Stimulated activated CD8-positive, alpha-beta memory T cell treated with anti-CD3 and anti-CD28 coated beads, Interleukin-7, amount 100 ng/mL, for 48 hours (primary cell): ENCODE measurements at places on chromosomes 2 and 18.

DNA sequence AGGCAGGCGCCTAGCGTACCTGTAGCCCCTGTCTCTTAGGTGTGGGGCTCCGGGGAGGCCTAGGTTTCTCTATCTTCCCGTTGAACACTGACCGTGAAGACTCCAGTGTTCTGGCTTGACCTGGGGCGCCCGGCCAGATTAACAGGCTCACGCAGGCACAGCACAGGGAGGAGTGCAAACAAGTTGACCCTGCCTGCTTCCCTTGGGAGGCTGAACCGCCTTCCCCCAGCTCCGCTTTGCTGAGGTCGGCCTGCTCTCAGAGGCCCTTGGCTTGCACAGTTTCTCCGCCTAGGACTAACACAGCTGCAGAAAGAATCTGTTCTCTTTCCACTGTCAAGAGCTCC lies 567 bp downstream of the PCYOX1 start:
- DNase-seq, result no peak

GRCh38 chr18:7662866-7663265 lies 95.8 kb downstream of the PTPRM start:
- no peak for DNase-seq

- no peak for DNase-seq
Measured at GRCh38 chr2:3356799-3357198, 20.8 kb downstream of the EIPR1 start.

DNA sequence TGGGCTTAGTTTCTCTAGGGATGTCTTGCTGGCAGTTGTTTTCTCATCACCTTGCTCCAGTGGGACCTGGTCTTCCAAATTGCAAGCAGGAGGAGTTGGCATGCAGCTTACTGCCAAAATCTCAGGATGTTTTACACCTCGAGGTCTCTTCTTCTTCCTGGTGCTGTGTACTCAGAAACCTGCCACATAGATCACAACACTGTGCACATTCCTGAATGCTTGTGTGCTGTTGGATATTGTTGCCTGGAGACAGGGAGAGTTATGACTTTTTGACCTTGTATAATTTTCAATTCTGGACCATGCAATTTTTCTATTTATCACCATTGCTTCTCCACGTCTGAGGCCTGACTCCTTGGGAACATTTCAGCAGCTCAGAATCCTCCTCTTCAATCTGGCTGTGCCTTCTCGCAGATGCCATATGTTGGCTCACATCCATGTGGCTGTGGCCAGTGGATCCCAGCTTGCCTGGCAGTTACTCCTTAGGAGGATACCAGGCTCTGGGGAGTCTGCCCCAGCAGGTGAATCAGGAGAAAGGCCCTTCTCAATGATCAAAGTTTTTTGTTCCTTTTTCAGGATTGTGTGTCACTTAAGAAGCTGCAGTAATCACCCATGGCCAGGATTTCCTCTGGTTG lies 489.3 kb downstream of the TSN start:
- DNase-seq, result no peak

GRCh38 chr2:240170883-240171282 lies 30.4 kb upstream of the OTOS start:
- DNase-seq, result no peak

GRCh38 chr2:128370468-128371247 lies 52.0 kb upstream of the HS6ST1 start:
- DNase-seq, result no peak

DNA sequence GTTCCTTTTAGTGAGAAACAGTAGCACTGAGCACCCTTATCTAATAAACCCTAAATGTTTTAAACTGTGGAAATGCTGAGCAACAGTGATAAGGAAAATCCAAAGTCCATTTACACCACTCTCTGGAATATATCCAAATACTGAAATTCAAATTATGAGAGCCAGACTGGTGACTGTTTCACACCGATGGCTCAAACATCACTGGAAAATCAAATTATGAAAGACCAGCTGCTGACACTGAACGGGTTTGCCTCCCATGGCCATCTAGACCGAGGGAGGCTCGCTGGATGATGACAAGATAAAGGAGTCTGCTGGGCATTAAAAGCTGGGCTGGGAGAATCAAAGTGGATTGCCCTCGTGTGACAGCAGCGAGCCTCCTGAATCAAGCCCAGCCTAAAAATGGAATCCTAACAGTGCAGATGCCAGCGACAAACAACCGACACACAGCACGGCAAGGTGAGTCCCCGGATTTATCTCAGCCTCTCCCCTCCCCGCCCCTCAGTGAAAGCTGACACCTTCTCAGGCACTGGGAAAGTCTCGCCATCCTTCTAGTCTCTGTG lies 30.3 kb downstream of the SERPINE2 start:
- no peak for DNase-seq

DNA sequence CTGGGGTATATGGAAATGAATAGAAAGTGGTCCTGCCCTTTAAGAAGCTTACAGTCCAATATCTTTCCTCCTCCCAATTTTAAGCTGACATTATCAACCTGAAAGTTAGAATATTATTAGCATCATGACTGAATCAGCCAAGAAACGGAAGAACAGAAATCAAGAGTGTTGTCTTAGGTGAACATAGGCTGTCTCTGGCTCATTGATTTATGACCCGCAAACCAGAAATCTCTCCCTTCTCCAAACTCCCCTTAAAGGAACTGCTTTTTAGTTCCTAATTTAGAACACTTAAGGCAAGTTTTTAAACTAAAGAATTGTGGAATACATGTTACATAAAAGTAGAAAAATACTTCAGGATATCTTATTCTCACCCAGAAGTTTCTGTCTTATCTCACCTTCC lies 62.7 kb downstream of the MYO3B start:
- no peak for DNase-seq

DNA sequence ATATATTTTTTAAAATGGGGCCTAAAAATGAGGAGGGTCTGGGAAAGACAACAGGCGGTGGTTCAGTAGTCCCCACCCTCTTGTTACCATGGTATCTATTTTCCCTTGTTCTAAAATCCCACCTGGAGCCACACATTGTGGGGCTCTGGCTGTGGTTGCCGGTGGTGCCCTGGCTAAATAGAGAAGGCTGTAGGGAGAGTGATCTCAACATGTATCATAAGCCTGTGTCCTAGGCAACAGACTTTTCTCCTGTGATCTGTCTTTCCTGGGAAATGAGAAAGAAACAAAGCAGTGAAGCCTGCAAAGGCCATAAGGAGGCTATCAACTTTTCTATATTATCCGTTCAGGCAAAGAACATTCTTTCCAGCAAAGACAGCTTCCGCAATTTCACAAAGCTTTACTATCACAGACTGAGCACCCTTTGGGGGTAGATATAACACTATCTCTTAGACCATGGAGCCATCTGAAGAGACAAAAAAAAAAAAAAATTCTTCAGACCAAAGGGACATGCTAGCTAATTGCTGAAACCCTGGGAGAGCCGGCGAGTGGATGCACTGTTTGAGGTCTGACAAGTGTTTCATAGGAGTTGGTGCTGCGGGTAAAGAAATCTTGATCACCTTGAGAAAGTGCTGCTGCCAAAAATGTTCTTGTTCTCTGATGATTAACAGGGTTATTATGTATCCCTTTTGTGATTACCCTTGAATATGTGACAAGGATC lies 879.2 kb upstream of the DDX18 start:
- no peak for DNase-seq

GRCh38 chr2:236001166-236001828 lies 166.9 kb downstream of the GBX2 start:
- no peak for DNase-seq

DNA sequence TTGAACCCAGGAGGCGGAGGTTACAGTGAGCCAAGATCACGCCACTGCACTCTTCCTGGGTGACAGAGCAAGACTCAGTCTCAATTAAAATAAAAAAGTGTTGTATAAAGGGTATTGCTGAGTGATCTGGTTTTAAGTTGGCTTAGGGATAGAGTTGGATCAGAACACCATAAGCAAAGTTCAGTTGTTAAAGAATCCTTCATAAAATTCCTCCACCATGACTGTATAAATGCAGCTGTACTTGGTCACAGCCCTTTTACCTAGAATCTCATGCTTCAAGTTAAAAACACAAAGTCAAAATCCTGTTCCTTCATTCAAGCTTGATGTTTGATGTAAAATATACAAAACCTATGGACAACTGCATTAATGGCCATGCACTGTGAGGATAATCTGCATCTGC lies 33.4 kb upstream of the PNO1 start:
- DNase-seq, result no peak

DNA sequence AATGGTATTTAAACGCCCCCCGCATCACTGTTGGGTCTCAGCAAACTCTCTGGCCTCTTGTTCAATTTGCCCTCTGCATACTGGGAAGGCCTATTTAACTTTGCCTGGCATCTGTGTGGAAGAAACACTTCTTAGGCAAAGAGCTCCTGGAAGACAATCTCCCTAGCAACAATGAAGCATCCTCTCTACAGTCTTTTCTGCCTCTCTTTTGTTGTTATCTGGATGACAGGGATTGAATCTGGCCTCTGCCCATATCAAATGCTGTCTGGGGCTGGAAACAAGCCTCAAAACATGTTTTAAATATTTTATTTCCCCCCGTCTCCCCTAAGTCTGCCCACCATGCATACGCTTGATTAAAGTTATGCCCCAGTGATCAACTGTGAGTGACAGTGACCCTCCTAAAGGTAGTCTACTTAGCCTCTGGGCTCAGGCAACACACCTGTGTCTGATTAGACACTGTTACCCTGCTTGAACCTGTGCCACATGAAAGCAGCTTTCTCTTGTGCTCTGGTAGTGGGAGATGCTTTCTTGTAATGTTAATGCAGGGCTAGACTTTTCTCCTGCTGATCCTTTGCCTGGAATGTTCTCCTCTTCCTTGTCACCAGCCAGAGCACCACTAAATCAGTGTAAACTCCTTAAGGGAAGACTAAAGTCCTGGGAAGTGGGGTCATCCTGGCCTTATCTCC lies 34.9 kb downstream of the CDC42EP3 start:
- DNase-seq, result no peak

DNA sequence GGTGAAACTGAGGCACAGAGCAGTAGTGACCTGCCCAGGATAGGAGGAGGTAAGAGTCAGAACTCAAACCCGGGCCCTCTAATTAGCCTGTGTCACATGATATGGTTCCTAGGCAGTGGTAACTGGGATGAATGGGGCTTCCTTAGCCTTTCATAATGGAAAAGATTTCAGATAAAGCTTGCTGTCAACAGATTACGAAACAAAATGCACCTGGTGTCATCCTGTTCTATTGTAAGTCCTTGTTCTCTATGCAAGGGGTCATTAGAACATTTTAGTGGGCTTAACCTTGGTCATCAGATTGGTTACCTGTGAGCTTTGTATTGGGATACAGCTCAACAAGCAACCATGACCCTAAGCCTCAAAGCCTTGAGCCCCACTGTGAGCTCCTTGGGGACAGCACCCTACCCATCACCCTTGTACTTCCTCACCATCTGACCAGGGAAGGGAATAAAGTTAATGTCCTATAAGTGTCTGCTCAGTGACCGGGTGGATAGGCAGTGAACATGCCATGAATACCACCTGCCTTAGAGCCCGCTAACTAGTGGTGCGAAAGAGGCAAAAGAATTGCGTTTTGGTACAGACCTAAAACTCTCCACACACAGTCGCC lies 70.3 kb upstream of the RMDN2 start:
- DNase-seq, result no peak

DNA sequence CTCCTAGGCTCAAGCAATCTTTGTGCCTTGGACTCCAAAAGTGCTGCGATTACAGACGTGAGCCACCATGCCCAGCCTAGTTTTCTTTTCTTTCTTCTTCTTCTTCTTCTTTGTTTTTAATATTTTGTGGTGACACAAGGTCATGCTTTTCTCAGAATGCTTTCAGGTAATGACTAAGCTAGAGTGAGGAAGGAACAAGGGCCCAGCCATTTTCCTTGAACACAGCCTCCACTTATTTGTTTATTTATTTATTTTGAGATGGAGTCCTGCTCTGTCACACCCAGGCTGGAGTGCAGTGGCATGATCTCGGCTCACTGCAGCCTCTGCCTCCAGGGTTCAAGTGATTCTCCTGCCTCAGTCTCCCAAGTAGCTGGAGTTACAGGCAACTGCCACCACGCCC lies 74.3 kb upstream of the ST3GAL5 start:
- no peak for DNase-seq

DNA sequence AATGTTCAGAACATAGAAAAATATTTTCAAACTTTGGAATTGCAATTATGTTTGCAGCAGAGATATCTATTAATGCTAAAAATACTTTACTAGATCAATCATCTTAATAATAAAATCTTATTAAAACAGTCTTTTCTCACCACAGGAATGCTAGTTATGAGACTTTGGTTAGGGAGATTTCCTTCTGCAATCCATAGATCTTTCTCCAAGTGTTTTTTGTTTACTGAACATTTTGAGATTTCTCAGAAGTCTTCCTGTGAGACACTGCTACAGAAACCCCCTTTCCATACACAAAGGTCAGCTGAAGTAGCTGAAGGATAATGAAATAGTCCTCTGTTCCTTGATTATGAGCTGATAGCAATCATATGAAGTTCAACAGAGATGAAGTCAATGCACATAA lies 59.4 kb upstream of the RAPH1 start:
- DNase-seq, result no peak

DNA sequence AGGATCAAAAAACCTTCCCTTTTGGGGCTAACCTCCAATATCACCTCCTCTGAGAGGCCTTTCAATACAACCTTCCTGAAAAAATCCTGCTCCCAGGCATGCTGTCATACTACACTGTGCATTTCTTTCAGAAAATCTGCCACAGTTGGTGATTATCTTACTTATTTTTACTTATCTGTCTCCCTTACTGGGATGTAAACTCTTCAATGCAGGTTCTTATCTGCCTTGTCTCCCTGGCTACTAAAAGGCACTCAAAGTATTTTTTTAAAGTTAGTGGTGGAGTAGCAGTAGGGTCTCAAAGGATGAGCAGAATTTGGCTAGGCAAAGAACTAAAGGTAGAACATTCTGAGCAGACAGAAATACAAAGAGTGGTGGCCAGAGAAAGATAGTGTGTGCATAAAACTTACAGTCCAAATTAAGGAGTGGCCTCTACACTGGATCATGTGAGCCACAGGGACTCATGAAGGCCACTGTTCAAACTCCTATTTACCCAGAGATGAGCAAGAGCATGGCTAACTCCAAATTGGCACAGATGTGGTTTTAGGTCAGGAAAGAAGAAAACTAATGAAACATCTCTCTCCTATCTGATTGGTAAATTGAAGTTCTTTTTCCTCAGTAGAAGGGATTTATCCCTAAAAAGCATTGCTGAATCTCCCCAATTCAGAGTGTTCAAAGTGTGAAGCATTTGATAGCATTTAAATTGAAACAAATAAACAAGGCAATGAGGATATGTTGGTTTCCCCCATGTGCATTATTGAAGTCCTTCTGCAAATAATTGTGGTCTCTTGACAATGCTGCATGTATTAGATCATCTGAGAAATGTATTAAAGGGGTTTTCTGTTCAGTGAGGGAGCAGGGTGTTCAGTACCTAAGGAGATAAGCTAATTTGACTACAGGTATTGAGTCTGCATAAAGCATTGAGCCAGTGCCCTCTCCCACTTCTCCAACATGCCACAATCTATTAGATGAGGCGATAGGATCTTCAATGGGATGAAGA lies 285.5 kb downstream of the MREG start:
- DNase-seq, result no peak

GRCh38 chr2:179588486-179589145 lies 272.8 kb downstream of the ZNF385B start:
- no peak for DNase-seq

DNA sequence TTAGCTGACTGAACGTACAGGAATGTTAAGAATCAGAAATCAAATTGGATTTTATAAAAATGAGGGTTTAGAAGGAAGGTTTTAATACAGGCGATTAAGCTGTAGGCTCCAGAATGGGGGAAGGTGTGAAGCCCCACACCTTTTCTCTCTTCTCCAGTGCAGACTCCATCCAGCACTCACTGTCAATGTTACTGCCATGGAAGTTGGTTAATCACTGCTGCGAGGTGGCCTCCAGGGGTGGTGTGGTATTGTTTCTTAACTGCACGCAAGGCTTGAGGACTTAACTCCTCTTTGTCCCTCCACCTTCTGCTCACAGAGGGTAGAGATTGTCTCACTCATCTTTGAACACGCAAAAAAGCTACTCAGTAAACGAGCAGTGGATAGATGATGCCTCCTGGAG lies 26.9 kb upstream of the YWHAQ start:
- DNase-seq, result no peak
